Thoracic aorta (tissue), 2 donors: ENCODE measurements at places on chromosomes 12 and 14. TPM values are rescaled to one million over a fixed set of nuclear protein-coding genes. Genes with fewer than 3 reads are reported as not detected.

GRCh38 chr12:67609226-67609870, 39.2 kb upstream of the DYRK2 start:
- DNase-seq, result no peak

- DNase-seq, result no peak
These were observed 125.2 kb downstream of the PAPOLA start for GRCh38 chr14:96627386-96627785.

GRCh38 chr14:72546344-72547016, 347.4 kb downstream of the DPF3 start:
- no peak for DNase-seq

DNA sequence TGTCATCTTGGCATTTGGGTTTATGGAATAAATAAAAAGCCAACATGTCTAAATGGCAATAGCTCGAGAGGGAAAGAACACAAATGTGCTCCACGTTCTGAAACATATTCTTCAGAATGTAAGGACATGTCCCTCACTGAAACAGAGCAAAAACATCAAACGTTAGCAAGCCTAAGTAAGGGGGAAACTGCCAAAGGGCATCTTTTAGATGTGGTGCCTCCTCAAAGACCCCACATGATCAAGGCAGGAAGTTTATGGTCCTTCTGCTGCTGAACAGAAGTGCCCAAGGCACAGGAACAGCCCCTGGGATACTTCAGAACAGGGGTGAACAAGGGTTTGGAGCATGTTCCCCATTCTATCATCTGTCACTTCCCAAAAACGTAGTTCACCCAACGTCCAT, 227.0 kb downstream of the ANO2 start:
- no peak for DNase-seq

DNA sequence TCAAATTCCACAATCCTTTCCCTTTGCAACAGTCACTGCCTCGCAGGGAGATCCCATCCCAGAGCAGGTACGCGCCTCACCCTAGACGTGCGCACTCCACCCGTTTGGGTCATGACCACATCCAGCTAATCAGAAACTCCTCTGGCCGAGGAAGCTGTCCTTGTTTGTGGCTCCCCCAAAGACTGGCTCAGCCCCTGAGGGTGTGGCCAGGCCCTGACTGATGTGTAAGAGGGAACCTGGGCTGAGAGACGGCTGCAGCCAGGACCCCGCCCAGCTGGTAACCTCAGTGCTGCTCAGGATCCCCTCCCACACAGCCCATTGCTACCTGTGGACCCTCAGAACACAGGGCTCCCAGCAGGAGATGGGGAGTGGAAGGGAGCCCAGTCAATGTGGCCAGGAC, 183.2 kb upstream of the SFSWAP start:
- no peak for DNase-seq

- no peak for DNase-seq
These were observed 144.6 kb downstream of the RAD51B start for GRCh38 chr14:67963960-67964812.

DNA sequence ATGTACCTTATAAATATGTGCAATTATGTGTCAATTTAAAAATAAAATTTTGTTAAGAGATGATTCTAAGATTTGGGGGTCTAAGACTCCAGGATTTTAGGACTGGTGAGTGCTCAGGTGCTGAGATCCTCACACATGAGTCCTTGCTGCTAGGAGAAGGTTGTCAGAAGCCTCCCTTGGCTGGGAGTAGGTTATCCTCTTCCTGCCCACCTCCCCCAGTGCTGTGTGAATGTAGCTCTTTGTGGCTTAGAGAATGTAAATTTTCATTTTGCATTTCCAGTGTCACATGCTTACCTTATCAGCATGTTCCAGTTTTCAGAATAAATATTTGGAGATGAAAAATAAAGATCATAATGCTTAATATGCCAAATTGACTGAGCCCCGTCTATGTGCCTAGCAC, 114.2 kb upstream of the MDM1 start:
- DNase-seq, result no peak

IL23A gene
- total RNA-seq, result not detected

FOXG1 gene
- total RNA-seq, result not detected

NRXN3 gene
- total RNA-seq, result 33.3 TPM

PSMC1 gene
- 112 TPM for total RNA-seq
